Ovary (tissue), 10 donors: ENCODE measurements at places on chromosomes 5 and 9.
A peak's percentile ranks its signal among the peaks of the same experiment; 100 is the strongest.

DNA sequence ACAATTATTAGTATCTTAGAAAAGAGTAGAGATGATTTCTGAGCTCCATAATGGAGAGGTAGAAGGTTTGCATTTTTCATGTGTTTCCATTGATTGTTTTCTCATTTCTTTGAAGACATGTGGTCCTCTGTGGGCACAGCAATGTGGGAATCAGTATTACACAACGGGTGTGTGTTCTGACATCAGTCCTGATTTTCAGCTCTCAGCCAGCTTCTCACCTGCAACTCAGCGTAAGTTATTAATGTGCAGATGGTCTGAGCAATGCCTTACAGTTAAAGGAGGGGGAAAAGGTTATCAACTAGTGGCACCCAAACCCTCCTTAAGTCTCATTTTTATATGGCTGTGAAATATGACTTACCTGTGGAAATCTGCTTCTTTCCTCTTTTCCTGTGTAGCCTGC, 59.1 kb downstream of the ITGA2 start:
- no peak for DNase-seq
- no peaks in the 10 kb centered on the region for H3K4me1 ChIP-seq
- H3K4me3 ChIP-seq = no peak overlapping the region
- no peak overlapping the region for H3K27ac ChIP-seq
- no peaks in the 10 kb centered on the region for H3K36me3 ChIP-seq

GRCh38 chr9:133349965-133350616, 2.1 kb downstream of the RPL7A start:
- DNase-seq = no peak
- H3K27ac ChIP-seq = no peak overlapping the region
- no peaks in the 10 kb centered on the region for H3K27me3 ChIP-seq
- H3K4me1 ChIP-seq = peaks cover 5% of the 10 kb centered on the region

- no peaks in the 10 kb centered on the region for H3K36me3 ChIP-seq
- H3K27ac ChIP-seq = no peak overlapping the region
- DNase-seq = no peak
- H3K4me1 ChIP-seq = no peaks in the 10 kb centered on the region
Observed at GRCh38 chr9:13744261-13744901, 464.9 kb upstream of the MPDZ start.

GRCh38 chr5:147453875-147454814, 55.7 kb downstream of the DPYSL3 start:
- no peaks in the 10 kb centered on the region for H3K36me3 ChIP-seq
- no peaks in the 10 kb centered on the region for H3K27me3 ChIP-seq
- H3K4me1 ChIP-seq = peaks cover 17% of the 10 kb centered on the region
- H3K27ac ChIP-seq = peak overlapping the region; percentile 80

GRCh38 chr9:112348257-112349007, 15.0 kb upstream of the PTBP3 start:
- H3K4me1 ChIP-seq = no peaks in the 10 kb centered on the region
- H3K27ac ChIP-seq = no peak overlapping the region
- H3K4me3 ChIP-seq = peak overlapping the region; percentile 25
- H3K36me3 ChIP-seq = no peaks in the 10 kb centered on the region
- H3K27me3 ChIP-seq = no peaks in the 10 kb centered on the region
